ENCODE measurements at places on chromosomes 3 and 15. TPM values are rescaled to one million over a fixed set of nuclear protein-coding genes. Genes with fewer than 3 reads are reported as not detected.

- no peaks in the 10 kb centered on the region for H3K4me1 ChIP-seq
- H3K27ac ChIP-seq, result no peak overlapping the region
- no peak overlapping the region for H3K4me3 ChIP-seq
These were observed 10.1 kb downstream of the VPS8 start for GRCh38 chr3:184822081-184822480.

- no peaks in the 10 kb centered on the region for H3K36me3 ChIP-seq
- H3K4me3 ChIP-seq, result no peak overlapping the region
- peaks cover 37% of the 10 kb centered on the region for H3K4me1 ChIP-seq
- no peak for DNase-seq
- H3K27ac ChIP-seq, result no peak overlapping the region
These were observed 151.6 kb upstream of the CGNL1 start for GRCh38 chr15:57224664-57225063.

- H3K27me3 ChIP-seq, result no peaks in the 10 kb centered on the region
- no peaks in the 10 kb centered on the region for H3K36me3 ChIP-seq
- DNase-seq, result no peak
- no peak overlapping the region for H3K27ac ChIP-seq
These were observed 242.8 kb upstream of the UBE2E2 start for GRCh38 chr3:22960105-22960984.

- H3K4me1 ChIP-seq, result no peaks in the 10 kb centered on the region
- no peak overlapping the region for H3K4me3 ChIP-seq
- DNase-seq, result no peak
- H3K27ac ChIP-seq, result no peak overlapping the region
These were observed 571.9 kb upstream of the ZNF385D start for GRCh38 chr3:22322861-22323260.

DNA sequence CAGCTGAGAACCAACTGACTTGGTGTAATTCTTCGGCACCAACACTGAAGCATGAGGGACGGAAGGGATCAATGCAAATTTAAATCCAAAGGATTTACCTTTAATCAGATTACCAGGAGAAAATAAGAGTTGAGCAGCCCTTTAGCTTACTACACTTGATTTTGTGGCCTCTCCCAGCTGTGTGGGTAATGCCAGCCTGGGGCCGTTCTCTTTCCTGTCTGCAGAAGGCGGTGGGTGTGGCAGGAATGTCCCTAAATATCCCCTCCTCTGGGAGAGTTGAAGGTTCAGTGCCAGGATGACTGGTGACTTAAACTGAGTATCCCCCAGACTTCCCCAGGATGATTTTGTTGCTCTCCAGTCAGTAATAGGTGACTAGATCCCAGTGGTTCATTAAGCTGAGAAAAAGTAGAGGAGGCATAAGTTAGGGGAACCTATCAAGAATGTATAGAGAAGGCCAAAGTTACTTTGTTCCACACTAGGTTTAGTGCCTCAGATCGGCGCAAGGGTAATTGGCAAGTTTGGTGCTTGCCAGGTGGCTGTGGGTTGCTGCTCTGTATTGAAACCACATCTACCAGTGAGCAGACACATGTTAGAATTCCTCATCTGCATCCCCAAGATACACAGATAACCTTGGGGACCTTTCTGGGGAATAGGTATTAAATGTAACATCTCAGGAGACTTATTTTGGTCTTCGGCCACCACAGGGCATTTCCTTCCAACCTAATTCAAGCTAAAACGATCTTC lies 23.1 kb downstream of the MAPKBP1 start:
- no peaks in the 10 kb centered on the region for H3K27me3 ChIP-seq
- no peak overlapping the region for H3K4me3 ChIP-seq
- H3K4me1 ChIP-seq, result peaks cover 71% of the 10 kb centered on the region
- DNase-seq, result no peak
- H3K27ac ChIP-seq, result peak overlapping the region; percentile 77
- H3K36me3 ChIP-seq, result peaks cover 13% of the 10 kb centered on the region

GRCh38 chr3:8525893-8526292 lies 24.3 kb downstream of the LMCD1 start:
- no peak overlapping the region for H3K4me3 ChIP-seq
- no peak for DNase-seq
- no peaks in the 10 kb centered on the region for H3K27me3 ChIP-seq
- H3K36me3 ChIP-seq, result no peaks in the 10 kb centered on the region

- H3K27ac ChIP-seq, result no peak overlapping the region
- H3K27me3 ChIP-seq, result no peaks in the 10 kb centered on the region
- no peak for DNase-seq
- H3K36me3 ChIP-seq, result no peaks in the 10 kb centered on the region
These were observed 5.1 kb downstream of the ZDHHC23 start for GRCh38 chr3:113952921-113953320.

- no peak for DNase-seq
- no peak overlapping the region for H3K27ac ChIP-seq
- H3K27me3 ChIP-seq, result no peaks in the 10 kb centered on the region
- no peaks in the 10 kb centered on the region for H3K36me3 ChIP-seq
- H3K4me1 ChIP-seq, result no peaks in the 10 kb centered on the region
These were observed 48.6 kb downstream of the SLC25A26 start for GRCh38 chr3:66269411-66269810.

- no peaks in the 10 kb centered on the region for H3K36me3 ChIP-seq
- DNase-seq, result no peak
- H3K27me3 ChIP-seq, result no peaks in the 10 kb centered on the region
- H3K4me1 ChIP-seq, result peaks cover 27% of the 10 kb centered on the region
- H3K27ac ChIP-seq, result no peak overlapping the region
These were observed 146.5 kb upstream of the UBE2E1 start for GRCh38 chr3:23659274-23659673.

Gene CCR8
- total RNA-seq, result not detected

Gene CDCP1
- total RNA-seq, result 27.5 TPM

Gene GOLGA8K
- total RNA-seq, result 0.98 TPM
